ENCODE measurements at places on chromosomes 3 and 15.

DNA sequence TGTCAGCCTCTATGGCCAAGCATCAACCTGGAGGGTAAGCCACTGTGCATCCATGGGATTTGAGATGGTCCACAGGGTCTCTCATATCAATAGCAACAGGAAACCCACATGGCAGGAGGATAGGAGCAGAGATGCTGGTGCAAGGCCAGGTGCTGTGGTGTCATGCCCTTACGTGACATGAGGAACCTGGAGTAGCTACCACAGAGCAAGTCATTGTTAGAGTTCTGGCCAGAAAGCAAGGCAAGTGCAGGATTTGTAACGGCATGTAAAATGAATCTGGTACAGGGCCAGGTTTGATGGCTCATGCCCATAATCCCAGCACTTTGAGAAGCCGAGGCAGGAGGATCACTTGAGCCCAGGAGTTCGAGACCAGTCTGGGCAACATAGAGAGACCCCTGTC, 14.8 kb upstream of the ZNF774 start:
- no peak for DNase-seq

- no peak for DNase-seq
Observed at GRCh38 chr3:28033059-28033784, 208.2 kb upstream of the CMC1 start.

GRCh38 chr3:47908744-47909143, 105.8 kb downstream of the DHX30 start:
- DNase-seq = no peak

GRCh38 chr15:42059661-42060476, 34.5 kb downstream of the PLA2G4D start:
- DNase-seq = peak; percentile 68

GRCh38 chr3:150582620-150583019, 20.5 kb upstream of the SELENOT start:
- DNase-seq = no peak

DNA sequence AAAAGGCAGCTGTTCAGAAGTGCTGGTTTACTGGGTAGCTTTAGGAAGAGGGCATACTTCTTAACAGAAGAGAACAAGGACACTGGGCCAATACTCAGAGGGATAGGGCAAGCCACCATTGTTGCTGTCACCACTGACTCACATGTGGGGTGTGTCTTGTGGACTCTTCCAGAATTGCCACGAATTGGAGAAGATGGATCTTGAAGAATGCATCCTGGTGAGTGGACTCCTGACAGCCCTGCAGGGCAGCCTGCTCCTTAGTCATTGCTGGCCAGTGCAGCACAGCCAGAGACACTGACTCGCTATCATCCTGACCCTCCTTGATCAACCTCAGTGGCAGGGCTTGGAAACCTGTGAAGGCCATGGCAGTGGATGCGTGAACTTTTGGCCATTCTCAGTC, 62.3 kb downstream of the UBP1 start:
- DNase-seq = no peak

- no peak for DNase-seq
Observed at GRCh38 chr3:103787879-103788278, 1353.1 kb downstream of the ZPLD1 start.

DNA sequence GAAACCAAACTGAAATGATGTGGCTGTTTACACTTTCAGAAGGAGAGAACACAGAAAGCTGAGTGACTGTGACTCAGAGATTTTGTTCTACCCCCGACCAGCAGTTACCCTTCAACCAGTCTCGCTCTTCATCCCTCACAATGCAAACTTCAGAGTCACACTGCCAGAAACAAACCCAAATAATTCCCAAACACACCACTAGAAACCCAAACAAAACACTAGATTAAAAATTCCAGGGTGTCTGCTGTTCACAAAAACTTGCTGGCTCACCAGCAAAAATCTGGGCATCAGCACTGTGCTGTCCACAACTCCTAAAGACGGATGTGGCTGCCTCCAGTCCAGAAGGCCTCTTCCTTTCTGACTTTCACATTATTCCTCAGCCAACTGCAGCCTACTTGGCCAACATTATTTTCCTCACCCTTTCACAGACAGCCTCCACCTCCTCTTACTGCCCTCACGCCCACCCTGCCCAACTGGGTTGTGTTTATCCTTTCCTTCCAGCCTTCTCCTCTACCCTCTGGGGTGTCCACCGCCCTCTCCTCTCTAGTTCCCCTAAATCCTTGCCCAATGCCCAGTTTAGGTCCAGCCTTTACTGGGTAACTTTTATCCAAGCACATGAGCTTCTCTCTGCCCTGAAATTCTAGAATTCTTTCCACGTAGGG, 71.4 kb downstream of the MECOM start:
- DNase-seq = no peak

GRCh38 chr3:109553591-109554371, 216.4 kb upstream of the DPPA4 start:
- no peak for DNase-seq

GRCh38 chr3:127741246-127741645, 68.5 kb downstream of the ABTB1 start:
- DNase-seq = no peak

GRCh38 chr3:124823206-124823605, 64.0 kb downstream of the ITGB5 start:
- DNase-seq = no peak

GRCh38 chr3:173138026-173138425, 3.0 kb downstream of the SPATA16 start:
- no peak for DNase-seq

GRCh38 chr3:134895181-134895580, 100.1 kb downstream of the EPHB1 start:
- no peak for DNase-seq

DNA sequence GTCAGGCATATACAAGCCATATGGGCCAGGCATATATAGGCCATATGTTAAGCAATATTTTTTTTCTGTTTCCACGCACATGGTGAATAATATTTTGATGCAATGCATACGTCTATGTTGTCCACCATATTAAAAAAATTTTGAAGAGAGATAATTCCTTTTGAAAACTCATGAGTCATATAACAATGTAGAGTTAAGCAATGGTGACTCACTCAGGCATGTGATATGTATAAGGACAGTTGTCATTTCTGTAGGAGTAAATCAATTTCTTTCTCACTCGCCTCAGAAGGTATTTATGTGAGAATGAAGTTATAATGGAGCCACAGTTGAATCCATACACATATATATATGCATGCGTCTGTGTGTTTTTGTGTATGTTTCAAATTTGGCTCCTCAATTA, 272.6 kb downstream of the EPHA3 start:
- no peak for DNase-seq
